Activated CD8-positive, alpha-beta memory T cell treated with anti-CD3 and anti-CD28 coated beads for 1 hour (primary cell): ENCODE measurements at places on chromosomes 2 and 18.

DNA sequence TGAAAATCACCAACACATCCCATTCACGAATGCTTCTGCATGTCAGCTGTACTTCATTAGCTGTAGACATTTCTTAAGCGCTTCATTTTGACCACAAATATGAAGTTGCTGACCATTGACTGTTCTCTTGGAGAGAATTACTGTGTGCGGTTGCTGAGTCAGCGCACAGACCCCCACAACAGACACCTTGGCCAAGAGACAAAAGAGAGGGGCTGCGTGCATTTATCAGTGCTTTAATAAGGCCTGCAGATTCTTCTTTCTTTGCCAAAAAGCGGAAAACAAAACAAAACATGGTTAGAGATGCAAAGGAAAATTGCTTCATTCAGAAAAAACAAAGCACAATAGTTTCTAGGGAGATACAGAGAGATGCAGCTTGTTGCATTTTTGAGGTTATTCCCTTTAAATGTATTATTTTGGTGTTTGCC lies 174.7 kb downstream of the ACKR3 start:
- no peak for DNase-seq

- no peak for DNase-seq
Measured at GRCh38 chr18:48850822-48851598, 99.8 kb downstream of the SMAD7 start.

- no peak for DNase-seq
Measured at GRCh38 chr2:219861307-219861706, 233.9 kb downstream of the SLC4A3 start.

- no peak for DNase-seq
Measured at GRCh38 chr2:235444101-235444597, 49.7 kb upstream of the AGAP1 start.

- no peak for DNase-seq
Measured at GRCh38 chr18:74154716-74155115, 6.4 kb downstream of the TIMM21 start.

- DNase-seq: no peak
Measured at GRCh38 chr2:217783243-217783642, 219.6 kb downstream of the TNS1 start.

GRCh38 chr2:142983174-142983573 lies 105.7 kb downstream of the KYNU start:
- no peak for DNase-seq

DNA sequence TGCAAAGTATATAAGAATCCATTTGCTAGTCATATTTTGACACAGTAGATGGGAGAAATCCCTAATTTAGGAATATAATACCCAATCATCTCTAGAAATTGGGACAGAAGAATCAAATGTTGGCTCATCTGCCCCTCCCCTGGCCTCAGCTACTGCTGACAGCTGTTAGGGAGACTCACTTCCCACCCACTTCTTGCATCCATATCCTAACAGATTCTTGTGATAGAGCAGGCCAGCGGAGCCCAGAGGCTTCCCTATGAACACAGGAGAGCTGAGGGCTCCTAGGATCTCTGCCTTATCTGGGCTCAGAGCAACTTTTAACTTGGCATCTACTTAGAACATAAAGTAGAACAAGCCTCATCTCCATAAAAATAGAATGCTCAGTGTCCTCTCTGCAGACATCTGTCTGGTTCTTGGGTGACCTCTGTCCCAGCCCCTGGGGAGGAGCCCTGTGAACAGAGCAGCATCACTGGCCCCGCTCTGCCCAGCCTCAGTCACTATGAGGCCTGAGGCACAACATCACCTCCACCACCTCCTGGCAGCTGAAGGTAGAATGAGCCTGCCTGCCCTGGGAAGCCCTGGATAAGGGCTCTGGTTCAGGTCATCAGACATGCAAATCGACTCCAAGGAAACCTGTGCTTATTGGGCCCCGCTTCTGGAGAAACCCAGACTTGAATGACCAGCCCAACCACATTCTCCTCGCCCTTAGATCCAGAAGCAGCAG lies 229.7 kb downstream of the ANKRD36B start:
- no peak for DNase-seq

DNA sequence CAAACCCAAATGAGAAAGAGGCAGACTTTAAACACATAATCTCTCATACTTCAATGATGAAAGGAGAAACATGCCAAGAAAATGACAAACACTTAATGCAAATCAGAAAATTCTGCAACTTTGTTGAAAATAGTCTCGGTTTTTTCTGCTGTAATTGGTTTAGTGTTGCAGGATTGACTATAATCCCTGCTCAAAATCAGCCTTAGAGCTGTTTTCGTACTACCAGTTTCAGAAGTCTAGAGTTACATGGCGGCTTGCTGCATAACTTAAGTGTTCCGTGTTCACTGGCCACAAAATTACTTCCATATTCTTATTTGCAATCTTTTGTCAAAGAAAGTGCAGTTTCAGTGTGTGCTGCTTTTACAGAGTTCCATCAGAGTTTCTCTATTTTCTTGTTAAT lies 48.9 kb upstream of the ITGAV start:
- DNase-seq: no peak

DNA sequence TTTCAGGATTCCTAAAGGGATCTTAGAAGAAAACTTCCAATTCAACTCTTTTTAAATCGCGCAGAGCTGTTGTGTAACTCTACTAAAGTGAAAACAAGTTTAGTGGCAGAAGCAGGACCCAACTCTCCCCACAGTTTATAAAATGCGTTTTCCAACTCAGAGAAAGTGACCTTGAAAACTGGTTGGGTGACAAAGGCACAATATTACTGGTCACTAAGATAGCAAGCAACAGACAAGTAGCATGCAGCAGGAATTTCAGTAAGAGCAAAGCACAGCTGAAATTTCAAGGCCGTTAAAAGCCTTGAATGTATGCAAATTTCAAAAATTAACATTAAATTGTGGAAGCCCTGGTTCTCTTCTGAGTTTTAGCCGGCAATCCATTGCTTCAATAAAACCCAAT lies 66.9 kb downstream of the STK39 start:
- no peak for DNase-seq

- no peak for DNase-seq
Measured at GRCh38 chr2:207970147-207970825, 55.0 kb downstream of the PLEKHM3 start.

DNA sequence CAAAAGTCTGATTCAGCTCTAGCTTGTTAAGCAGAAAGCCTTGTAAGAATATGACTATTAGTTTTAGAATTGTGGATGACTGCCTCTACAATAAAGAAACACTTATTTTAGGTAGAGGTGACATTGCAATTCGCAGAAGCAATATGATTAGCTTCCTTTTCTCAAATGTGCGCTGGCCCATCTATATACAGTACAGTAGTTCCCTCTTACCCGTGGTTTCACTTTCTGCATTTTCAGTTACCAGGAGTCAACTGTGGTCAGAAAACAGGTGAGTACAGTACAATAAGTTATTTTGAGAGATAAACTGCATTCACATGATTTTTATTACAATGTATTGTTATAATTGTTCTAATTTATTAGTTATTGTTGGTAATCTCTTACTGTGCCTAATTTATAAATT lies 405.1 kb downstream of the GPD2 start:
- no peak for DNase-seq

DNA sequence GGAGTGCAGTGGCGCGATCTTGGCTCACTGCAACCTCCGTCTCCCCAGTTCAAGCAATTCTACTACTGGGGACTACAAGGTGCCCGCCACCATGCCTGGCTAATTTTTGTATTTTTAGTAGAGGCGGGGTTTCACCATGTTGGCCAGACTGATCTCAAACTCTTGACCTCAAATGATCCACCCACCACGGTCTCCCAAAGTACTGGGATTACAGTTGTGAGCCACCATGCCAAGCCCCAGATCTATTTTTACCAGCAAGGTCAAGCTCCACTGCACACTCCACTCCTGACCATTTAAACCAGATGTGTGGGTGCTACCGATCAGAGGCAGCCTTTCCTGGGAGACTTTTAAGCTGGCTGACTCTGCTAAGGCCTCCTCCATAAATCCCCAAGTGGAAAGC lies 67.5 kb upstream of the CD226 start:
- no peak for DNase-seq

DNA sequence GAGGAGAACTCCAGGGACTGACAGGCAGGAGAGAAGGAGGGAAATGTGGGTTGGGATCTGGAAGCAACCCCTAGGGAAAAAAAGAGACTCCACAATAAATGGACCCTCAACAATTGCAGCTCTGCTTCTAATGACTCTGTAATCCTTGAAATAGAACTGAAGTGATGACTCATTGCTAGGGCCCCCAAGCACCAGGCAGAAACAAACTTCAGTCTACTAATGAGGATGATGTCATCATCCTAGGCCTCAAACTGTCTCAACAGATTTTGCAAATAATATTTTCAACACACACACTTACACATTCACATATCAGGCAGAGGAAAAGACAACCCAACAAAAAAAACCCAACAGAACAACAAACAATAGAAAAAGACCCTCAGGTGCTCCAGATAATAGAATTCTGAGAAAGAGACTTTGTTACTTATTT lies 143.3 kb downstream of the HDAC4 start:
- no peak for DNase-seq

DNA sequence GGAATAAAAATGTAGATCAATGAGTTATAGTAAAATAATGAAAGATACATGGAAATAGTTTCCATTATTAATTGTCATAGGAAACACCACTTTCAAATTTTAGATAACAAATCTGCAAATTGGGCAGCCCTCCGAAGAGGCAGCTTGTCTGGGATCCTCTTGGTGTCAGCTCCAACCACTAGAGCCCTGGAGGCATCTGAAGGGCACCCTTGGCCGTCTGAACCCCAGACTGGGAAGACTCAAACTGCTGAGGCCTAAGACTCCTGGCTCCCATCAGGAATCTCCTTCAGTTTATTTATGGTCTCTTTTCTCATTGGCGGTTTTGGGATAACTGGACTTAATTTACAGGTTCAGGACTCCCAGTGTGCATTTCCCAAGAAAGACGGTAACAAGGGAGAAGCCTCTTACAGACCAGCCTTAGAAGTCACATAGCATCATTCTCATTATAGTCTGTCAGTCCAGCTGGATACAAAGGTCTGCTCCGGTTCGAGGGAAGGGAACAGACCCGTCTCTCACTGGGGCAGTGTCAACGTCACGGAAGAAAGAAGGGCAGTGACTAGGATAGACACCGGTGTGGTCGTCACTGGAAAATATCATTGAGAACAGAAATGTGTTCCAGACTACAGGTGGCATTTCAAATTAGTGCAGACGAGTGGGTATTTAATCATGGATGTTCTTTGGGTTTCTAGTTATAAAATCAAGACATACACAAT lies 390.7 kb upstream of the NETO1 start:
- no peak for DNase-seq

GRCh38 chr2:240833724-240834285 lies 13.8 kb upstream of the KIF1A start:
- no peak for DNase-seq
